ENCODE measurements at places on chromosomes 16 and 17.
A peak's percentile ranks its signal among the peaks of the same experiment; 100 is the strongest.

DNA sequence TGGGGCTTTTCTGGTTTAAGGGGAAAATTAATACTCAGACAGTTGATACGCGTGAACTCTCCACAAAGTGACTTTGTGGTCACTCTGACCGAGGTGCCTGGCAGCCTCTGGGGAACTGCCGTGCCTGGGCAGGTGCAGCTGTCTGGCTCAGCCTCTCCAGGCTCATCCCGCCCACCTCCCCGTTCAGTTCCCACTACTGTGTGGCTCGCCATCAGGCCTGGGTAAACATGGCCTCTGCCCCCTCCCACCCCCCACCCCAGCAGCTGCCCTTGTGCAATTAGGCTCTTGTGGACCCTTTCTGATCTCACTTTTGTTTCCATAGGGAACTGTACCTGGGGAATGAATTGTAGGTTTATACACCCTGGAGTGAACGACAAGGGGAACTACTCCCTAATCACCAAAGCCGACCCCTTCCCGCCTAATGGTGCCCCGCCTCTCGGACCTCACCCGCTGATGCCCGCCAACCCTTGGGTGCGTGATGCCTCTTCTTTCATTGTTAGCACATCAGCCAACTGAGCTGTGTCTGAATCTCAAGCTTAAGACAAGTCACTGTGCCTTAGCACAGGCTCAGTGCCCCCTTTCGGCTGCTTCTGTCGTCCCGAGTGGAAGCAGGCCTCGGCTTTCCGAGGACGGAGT is 27.8 kb downstream of the ZC3H18 start:
- DNase-seq, result no peak

- DNase-seq, result no peak
Measured at GRCh38 chr17:2090210-2090641, 35.3 kb downstream of the HIC1 start.

- peak; percentile 80 for DNase-seq
Measured at GRCh38 chr17:32936894-32937500, 9.0 kb downstream of the TMEM98 start.

- DNase-seq, result no peak
Measured at GRCh38 chr17:37841232-37841631, 83.0 kb upstream of the TBC1D3K start.

- no peak for DNase-seq
Measured at GRCh38 chr17:78179372-78179771, 7.5 kb downstream of the TK1 start.

GRCh38 chr16:56988161-56988947 is 1.0 kb upstream of the NLRC5 start:
- DNase-seq, result no peak

GRCh38 chr17:49132317-49132698 is 261 bp upstream of the B4GALNT2 start:
- DNase-seq, result no peak

GRCh38 chr17:77854759-77855745 is 103.5 kb upstream of the TNRC6C start:
- DNase-seq, result no peak
